ENCODE measurements at places on chromosomes 4 and X.

- peak; percentile 33 for DNase-seq
Measured at GRCh38 chrX:30488092-30488491, 89.5 kb downstream of the TASL start.

DNA sequence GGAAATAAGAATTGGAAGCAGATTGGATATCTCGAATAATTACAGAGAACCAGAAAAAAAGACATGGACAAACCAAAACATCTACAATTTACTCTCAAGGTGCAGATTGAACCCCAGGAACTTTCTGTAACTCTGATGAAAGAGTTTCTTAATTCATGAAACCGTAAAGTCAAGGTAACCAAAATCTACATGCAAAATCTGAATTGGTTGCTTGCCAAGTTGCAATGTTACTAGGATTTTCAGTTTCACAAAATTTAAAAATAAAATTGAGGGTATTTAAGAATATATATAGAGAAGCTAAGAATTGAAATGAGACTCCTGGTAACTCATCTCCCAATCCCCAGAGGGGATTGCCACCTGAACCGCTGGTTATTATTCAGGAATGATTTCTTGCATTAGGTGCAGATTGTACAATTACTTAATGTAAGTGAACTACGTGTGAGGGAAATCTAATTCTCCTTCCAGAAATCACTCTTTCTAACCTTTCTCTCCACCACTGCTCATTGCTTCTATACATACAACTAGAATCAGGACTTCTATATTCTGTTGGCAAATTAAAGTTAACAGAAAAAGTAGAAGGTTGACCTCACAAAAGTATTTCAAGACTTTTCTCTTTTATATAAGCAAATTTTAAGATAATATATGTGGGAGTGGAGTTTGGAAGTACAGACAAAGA is 221.5 kb upstream of the NDST4 start:
- DNase-seq = no peak

- DNase-seq = no peak
Measured at GRCh38 chr4:168109527-168109926, 17.2 kb downstream of the ANXA10 start.

DNA sequence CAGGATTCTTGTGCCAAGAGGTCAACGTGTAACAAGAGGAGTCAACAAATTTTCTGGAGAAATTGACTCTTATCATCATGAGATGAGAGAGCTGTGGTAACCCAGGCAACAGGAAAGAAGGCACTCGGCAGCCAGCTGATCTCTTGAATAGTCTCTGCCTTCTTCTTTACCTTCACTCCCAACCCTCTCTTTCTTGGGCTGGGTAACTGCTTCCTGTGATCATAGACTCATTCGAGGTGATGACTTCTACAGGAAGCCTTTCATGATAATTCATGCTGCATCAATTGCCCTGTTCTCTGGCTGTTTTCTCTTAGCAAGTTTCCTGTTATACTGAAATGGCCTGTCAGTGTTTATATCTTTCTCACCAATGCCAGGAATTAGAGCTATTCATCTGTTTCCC is 70.8 kb upstream of the FSTL5 start:
- DNase-seq = no peak

GRCh38 chr4:13917015-13917414 is 289.5 kb upstream of the BOD1L1 start:
- DNase-seq = no peak

GRCh38 chrX:93594780-93595179 is 78.6 kb downstream of the NAP1L3 start:
- DNase-seq = no peak
